ENCODE measurements at places on chromosomes 2 and 18. TPM values are rescaled to one million over a fixed set of nuclear protein-coding genes. Genes with fewer than 3 reads are reported as not detected.

- DNase-seq: no peak
Observed at GRCh38 chr18:64785686-64786085, 636.8 kb upstream of the LINC00305 start.

DNA sequence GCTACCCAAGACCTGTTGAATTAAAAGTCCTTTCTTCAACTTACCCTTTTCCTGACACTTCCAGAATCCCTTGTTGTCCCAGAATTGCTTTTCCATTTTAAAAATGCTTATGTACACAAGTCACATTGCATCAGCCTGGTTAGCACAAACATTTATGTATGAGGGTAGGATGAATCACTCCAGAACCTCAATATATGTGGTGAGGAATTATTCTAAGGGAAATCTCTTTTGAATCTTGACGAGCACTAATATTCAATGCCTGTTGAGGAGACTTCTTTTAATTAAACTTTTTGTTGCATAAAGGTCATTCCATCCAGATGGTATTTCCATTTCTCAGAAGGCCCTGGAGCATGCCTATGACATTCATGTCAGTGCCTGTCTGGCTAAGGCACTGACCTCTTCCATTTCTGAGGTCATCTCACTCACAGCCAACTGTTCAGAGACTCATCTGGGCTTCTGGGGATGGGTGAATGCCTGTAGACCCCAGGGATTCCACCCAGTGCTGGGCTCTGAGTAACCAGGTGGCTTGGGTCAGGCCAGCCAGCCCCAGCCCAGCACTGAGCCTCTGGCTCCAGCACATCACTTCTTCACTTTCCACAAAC is 28.2 kb downstream of the ACMSD start:
- DNase-seq: no peak

- no peak for DNase-seq
Observed at GRCh38 chr2:18603854-18604530, 14.6 kb upstream of the NT5C1B start.

DNA sequence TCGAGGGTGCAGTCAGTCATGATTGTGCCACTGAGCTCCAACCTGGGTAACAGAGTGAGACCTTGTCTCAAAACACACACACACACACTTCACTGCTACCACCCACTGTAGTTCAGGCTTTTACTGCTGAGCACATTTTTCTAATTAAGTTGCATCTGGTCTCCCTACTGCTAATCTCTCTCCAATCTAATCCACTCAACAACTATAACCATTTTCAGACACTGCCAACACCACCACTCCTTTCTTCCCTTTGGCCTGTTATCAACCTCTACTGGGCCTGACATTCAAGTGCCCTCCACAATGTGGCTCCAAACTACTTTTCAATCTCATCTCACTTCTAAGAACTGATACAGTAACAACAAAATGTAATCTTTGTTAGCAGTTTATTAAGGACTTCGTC is 44.8 kb downstream of the RMP24 start:
- DNase-seq: no peak

GRCh38 chr2:25546852-25547251 is 126.5 kb downstream of the DTNB start:
- DNase-seq: no peak

DNA sequence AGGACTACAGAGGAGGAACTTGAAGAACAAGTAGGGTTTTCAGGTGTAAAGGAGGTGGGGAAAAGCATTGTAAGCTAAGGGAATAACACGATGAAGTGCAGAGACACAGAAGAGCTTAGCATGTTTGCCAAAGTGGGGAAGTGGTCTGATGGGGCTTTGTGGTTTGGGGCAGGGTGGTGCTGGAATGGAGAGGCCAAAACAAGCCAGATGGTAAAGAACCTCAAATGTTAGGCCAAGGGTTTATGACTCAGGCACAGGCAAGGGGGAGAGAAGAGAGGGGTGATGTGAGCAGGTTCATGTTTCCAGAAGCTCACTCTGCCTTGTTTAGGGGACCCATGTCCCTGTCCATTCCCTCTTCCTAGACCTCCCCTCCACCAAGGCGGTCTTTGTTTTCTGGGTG is 104.5 kb upstream of the YWHAQ start:
- no peak for DNase-seq

GRCh38 chr2:171159372-171160118 is 1.1 kb downstream of the TLK1 start:
- peak; percentile 83 for DNase-seq

DNA sequence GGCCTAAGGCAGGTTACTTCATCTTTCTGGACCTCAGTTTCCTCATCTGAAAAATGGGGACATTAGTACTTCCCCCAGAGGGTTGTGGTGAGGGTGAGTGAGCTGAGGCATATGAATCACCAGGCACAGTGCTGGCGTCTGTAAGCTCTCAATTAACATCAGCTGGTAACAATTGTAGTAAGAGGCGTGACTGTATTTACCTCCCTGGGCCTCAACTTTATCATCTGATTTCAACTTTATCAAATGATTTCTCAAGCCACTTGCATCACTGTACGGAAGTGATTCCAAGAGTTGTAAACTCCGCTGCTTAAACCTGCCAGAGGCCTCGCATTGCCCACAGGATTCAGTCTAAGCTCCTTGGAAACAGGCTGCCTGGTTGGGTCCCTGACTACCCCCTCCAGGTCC is 53.6 kb upstream of the PKDCC start:
- DNase-seq: no peak

DNA sequence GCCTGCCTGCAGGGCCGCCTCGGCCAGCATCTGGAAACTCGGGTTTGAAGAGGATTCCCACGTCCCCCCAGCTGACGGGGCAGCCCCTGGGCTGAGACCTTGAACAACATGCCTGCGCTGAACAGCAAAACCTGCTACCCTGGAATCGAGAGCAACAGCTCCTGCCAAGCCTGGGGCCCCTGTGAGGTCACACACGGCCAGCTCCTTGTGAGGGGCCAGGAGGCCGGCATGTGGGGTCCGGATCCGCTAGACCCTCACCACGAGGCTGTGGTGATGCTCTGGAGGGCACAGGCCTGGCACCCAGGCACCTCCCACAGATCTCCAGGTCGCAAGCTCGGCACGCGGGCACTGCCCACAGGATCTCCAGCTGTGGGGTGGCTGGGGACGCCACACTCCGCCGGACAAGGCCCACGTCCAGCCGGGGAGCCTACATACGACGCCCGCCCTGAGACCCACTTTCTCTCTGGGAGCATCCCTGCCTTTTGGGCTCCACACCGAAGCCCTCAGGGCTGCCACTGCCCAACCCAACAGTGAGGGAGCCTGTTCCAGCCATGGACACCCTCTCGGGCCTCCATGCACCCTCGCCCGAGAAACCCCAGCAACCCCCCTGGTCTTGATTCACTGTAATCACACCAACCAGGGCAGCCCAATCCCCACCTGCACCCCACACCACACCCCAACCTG is 34.1 kb downstream of the SLC66A2 start:
- no peak for DNase-seq

DNA sequence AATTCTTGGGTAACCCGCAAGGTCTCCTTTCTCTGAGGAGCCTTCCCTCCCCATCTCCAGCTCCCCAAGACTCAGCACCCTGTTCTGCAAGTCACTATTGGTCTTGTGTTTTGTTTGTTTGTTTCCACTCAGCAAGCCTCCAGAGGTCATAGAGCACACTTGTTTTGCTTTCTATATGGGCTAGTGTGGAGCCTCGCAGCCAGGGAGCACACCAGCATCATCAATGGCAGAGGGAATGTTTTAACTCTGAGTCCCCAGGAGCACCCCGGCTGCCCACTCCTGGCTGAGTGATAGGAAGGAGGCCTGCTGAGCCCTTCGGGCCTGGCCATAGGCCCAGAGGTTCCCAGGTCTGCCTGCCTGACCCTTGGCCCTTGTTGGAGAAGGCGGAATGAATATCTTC is 36.6 kb downstream of the GLI2 start:
- no peak for DNase-seq

- DNase-seq: no peak
Observed at GRCh38 chr2:118975133-118975532, 33.1 kb downstream of the MARCO start.

GRCh38 chr2:74201196-74201595 is 2.8 kb downstream of the MTHFD2 start:
- DNase-seq: no peak

- DNase-seq: no peak
Observed at GRCh38 chr2:127573771-127574170, 38.3 kb downstream of the MYO7B start.

DNA sequence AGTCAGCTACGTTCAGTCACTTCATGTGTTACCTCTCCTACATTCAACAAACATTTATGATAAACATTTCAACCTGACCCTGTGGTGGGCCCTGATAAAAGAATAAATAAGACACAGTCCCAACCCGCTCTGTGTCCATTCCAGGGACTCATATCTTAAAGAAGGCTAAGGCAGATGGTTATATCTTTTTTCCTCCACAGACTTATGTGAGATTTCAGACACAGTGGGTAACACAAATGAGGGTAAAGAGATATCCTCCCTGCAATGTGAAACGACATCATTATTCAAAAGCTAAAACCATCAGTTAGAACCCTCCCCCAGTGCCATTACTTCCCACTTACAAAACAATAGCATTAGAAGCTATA is 11.1 kb upstream of the HNRNPLL start:
- no peak for DNase-seq

DNA sequence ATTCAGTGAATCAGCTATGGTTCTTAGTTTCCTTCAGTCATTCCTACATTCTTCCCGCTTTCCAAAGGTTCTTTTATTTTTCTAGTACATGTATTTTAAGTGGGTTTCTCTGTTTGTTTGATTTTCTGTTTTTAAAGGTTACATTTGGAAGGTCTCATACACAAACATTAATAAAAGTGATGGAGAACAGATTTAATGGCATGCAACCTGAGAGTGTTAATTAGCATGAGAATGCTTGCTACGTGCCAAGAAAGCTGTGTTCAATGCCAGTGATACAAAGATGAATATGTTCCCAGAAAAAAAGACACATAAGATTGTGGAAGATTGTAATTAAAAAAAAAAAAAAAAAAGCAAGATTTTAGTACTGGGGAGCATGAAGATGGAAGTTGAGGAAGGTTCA is 61.8 kb upstream of the CDC42EP3 start:
- DNase-seq: no peak

DNA sequence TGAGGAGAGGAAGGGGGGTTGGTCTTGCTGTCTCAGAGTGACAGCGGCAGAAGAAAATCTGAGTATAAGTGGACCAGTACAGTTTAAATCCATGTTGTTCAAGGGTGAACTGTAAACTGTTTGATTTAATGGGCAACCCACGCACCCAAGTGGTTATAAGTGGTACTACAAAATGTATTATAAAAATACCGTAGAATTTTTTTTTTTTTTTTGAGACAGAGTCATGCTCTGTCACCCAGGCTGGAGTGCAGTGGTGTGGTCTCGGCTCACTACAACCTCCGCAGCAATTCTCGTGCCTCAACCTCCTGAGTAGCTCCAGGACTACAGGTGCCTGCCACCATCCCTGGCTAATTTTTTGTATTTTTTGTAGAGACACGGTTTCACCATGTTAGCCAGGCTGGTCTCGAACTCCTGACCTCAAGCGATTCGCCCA is 2.1 kb upstream of the CHCHD5 start:
- peak; percentile 69 for DNase-seq

Gene GALNT3
- total RNA-seq: 0.85 TPM

Gene MXD1
- 11.7 TPM for total RNA-seq

Gene LRRC30
- not detected for total RNA-seq

Gene HOXD4
- total RNA-seq: 13.7 TPM

Gene CXCR1
- not detected for total RNA-seq

Gene DLGAP1
- 0.81 TPM for total RNA-seq

Gene TGFA
- 0.12 TPM for total RNA-seq

Gene TCF7L1
- 13.2 TPM for total RNA-seq

Measured in endothelial cell of umbilical vein (primary cell).